ENCODE measurements at places on chromosomes 1 and 21. TPM values are rescaled to one million over a fixed set of nuclear protein-coding genes. Genes with fewer than 3 reads are reported as not detected.
A peak's percentile ranks its signal among the peaks of the same experiment; 100 is the strongest.

- peak; percentile 57 for DNase-seq
Measured at GRCh38 chr1:15261155-15262002, 14.4 kb downstream of the FHAD1 start.

DNA sequence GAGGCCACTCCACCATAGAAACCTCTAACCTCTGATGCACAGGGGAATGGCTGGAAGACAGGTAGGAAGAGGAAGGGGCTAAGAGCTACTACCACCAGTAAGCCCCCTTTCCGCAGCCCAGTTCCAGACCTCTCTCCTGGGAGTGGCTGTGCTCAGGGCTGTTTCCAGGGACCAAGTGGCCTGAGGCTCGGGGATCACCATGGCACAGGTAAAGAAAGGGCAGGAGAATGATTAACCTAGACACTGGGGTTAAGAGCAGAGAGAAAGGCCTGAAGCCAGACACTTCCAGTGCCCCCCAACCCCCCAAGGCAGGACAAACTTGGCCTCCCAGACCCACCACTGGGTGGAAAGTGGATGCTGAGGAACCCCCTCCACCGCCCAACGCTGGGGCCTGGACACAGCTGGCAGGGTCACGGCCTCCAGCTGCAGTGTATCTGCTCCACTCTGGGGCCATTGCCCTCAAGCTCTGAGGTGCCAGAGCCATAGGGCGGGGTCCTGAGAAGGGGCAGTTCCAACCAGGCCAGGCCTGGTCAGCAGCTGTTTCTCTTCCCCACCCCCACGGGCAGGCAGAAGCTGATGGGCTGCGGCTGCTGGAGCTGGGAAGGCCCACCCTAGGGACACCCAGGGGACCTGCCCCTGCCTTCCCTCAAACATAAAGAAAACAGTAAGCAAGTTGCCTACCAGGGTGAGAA, 2.6 kb downstream of the TAGLN2 start:
- DNase-seq = no peak

The ZNF692 gene
- 57.9 TPM for total RNA-seq

GRCh38 chr1:21301794-21302440, 11.7 kb upstream of the ECE1 start:
- DNase-seq = no peak

GRCh38 chr1:69103705-69104385, 463.9 kb upstream of the LRRC7 start:
- no peak for DNase-seq

- peak; percentile 65 for DNase-seq
Measured at GRCh38 chr1:115458426-115459114, 120.5 kb upstream of the NGF start.

DNA sequence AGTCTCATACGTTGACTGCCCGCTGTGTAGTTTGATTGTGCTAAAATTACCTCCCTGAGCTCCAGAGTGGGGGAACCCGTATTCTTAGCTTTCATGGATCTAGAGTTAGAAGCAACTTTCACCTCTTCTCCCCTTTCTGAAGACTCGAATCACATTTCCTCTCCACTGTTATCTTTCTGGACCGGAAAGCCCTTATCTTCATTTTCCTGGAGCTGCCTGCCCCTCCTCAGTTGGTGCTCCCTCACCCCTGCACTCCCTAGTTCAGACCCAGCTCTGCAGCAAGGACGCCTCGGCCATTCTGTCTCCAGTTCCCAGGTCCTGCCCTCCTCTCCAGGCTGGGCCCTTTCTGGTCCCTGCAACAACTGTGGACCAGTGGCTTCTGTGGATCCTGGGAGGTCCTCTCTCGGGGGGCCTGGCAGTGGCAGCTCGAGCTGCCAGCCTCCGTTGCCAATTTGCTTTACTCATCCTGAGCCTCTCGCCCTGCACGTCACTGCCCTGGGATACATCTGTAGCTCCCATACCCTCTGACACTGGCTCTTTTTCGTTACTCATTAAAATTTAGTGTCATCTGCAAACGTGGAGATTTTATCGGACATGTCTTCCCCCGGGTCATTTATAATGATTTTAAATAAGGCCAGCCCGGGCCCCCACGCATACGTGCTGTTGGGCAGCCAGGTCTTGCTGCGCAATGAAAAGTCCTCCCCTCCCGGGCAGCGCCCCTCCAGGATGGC, 141.5 kb upstream of the VAMP3 start:
- DNase-seq = no peak

The TMPRSS15 gene
- not detected for total RNA-seq

GRCh38 chr1:156897078-156897825, 3.7 kb downstream of the PEAR1 start:
- DNase-seq = no peak

The NUF2 gene
- total RNA-seq = 23.5 TPM

The GOLT1A gene
- 28.7 TPM for total RNA-seq

The ETV3L gene
- not detected for total RNA-seq

The SLC9C2 gene
- total RNA-seq = not detected

The FAM163A gene
- total RNA-seq = not detected

DNA sequence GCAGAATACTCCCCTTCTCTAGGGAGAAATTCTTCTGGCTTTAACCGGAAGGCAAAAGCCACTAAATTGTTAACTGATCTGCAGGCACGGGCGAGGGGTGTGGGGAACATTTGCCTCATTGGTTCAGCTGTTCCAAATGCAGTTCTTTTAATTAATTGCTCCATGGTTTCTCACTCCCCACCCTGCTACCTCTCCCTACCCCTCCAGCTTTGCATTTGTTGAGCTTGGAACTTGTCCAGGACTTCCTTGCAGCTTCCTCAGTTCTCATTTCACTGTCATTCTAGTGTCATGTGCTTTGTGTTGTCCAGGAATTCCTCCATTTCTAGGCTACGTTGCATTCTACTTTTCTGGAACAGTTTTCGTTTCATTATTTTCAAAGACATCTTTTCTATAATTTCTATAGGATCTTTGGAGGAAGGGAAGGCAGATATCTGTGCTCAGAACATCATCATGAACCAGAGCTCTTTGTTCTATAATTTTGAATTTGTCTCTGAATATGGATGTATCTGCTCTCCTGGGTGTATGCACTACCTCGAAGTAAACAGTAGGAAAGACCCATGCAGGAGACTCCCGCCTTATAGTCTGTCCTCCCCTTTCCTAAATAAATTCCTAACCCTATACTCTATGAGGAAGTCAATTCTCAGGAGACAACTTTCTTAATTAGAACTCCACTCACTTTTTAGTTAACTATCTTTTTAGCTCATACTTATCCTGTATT, 132.4 kb upstream of the LMO4 start:
- no peak for DNase-seq

The OLFM3 gene
- not detected for total RNA-seq

The IFI16 gene
- not detected for total RNA-seq

The MRPS15 gene
- total RNA-seq = 184 TPM

The RRAGC gene
- 4.3 TPM for total RNA-seq

DNA sequence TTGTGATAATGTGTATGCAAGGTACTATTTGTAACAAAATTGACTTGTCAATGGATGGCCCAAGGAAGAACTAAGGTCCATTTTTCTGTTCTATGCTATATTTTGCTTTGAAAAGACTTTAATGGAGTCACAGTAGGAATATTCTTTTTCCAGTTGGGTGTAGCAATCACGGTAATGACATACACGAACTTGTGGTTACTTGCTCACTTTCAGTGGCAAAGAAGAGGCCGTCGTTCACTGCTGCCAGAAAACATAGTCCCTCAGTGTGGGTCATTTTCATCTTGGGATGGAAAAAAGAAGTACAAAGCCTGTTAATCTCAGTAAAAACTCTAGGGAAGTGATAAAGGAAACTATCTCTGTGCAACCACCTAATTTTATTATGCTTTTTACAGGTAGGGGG, 47.8 kb upstream of the LAMC2 start:
- no peak for DNase-seq

- peak; percentile 6 for DNase-seq
Measured at GRCh38 chr1:9996624-9997582, at the start of gene RBP7. TSS of gene RBP7 (plus strand) at chr1:9997228. CDS start at chr1:9997259, 31 bp downstream.

- DNase-seq = no peak
Measured at GRCh38 chr1:232274236-232274855, 355.6 kb downstream of the SIPA1L2 start.

DNA sequence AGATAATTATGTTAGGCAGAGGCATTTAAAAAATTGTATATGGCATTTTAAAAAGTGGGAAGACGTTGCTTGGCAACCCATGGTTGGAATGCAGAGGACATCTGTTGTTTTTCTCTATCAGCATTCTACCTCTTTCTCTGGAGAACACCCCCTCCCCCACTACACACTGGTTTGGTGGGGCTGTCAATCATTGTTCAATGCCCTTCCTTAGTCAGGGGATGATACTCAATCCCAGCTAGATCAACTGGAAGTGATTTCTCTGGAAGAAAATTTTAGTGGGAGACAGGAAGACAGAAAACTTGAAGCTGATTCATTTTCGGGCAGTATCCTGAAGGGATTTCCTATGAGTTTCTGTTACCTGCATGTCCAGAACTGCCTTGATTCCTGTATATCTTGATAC, 35.7 kb upstream of the CAP1 start:
- no peak for DNase-seq

The CLCA4 gene
- 0.36 TPM for total RNA-seq

The S100A14 gene
- 46.2 TPM for total RNA-seq

DNA sequence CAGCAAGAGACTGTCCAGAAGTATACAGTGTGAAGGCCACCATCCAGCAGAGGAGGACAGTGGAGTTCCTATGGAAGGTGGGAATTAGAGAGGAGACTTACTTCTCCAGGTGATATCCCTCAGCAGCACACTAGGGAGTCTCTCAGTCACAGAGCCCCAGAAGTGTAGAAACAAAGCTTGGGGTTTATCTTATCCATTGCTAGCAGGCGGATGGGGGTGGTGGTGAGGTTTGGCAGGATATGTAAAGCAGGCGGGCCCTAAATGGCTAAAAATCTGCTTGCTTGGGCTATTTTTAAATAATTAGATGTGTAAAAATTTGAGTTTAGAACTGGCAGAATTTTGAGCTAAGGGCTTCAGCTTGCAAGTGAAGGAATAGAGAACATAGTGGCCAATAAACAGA, 50.1 kb upstream of the RGS18 start:
- no peak for DNase-seq

GRCh38 chr1:82386365-82387011, 585.8 kb downstream of the ADGRL2 start:
- DNase-seq = no peak

- DNase-seq = no peak
Measured at GRCh38 chr1:46415514-46415913, 21.4 kb downstream of the FAAH start.

- no peak for DNase-seq
Measured at GRCh38 chr1:198535631-198536030, 4.8 kb downstream of the ATP6V1G3 start.

DNA sequence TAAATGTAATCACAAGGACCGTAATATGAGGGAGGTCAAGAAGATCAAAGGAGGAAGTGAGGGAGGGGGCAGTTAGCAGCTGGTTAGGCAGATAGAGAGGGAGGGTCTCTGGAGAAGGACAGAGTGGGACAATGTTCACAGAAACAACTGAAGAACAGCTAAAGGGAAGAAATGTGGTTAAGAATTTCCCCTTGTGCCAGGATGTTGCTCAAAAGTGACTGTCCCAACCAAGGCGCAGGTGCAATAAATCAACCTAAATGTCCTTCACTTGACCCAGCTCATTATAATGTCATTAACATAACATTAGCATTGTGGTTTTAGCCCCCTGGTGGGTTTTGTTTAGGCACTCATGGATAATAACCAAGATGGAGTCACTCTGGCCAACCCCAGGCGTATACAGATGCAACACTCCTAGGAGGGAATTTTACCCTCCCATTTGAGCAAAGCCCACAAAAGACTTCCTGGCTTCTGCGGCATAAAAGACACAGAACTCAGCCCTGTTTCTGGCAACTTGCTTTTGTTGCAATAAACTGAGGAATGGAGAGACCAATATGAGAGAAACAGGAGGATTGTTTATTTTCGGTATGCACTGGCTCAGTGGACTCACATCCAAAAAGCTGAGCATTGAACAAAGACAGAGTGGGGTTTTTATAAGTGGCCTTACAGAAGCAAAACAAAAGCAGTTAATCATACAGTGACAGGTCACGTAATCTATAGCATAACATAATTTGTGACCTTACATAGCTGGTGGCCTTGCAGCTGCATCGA, 7.3 kb upstream of the CA6 start:
- DNase-seq = no peak

GRCh38 chr1:92399076-92399475, 87.6 kb downstream of the GFI1 start:
- no peak for DNase-seq

DNA sequence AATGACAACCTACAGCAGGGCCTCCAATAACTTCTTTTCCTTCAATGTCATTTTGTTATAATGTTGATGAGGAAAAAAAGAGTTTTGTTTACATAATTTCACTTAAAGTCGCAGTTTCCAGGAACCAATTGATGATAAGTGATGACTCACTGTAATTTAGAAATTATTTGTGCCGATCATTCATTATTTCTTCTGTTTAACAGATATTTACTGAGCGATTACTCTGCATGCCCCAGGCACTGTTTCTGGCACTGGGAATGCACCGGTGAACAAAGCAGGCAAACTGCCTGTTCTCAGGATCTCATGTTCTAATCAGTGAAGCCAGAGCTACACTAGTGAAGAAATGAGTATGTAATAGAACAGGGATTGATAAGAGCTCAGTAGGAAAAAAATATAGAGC, 403.4 kb downstream of the NTNG1 start:
- no peak for DNase-seq

DNA sequence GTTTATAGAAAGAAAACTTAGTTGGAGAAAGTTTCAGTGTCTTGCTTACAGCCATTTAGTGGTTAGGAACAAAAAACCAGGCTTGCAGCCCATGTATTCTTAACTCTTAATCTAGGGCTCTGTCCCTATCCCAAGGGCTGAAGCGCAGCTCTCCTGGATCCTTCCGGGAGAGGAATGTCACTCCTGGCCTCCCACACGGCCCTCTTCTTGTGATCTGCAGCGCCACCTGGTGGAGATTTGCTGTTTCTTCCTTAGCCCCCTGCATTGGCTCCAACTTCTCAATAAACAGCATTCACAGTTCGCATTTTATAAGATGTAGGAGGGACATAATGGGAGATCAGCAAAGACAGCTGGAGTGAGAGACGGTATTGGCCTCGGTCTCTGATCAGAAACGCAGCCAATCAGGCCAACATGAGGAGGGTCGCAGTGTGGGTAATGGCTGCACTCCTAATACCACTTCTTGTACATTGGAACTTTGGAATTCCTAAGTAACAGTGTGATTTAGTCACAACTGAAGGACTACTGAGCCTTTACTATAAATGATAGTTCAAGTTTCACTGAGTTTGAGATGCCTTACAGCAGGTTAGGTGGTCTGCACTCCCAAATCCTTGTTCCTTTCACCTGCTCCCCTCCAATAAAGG, 283.4 kb downstream of the ASTN1 start:
- peak; percentile 86 for DNase-seq

- DNase-seq = no peak
Measured at GRCh38 chr1:148315071-148315811, 163.2 kb upstream of the NBPF11 start.

GRCh38 chr1:208778417-208778816, 534.2 kb upstream of the PLXNA2 start:
- no peak for DNase-seq

DNA sequence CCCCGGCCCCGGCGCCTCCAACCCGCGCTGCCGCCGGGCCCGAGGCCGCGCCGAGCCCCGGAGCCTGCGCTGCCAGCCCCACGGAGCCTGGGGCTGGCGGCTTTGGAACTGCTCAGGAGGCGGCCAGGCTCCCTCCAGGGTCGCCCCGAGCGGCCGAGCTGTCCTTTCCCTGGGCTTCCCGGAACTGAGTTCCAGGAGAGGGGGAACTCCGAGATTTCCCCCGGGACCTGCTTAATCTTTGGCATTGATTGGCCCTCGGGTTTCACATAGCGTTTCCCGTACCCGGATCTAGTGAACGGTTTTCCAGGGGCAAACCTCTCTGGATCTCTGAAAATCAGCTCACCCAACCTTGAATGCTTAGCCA, 504 bp downstream of the H6PD start:
- DNase-seq = peak; percentile 41

All from HT-29 (cell line).